ENCODE measurements at places on chromosomes 5 and 9.

DNA sequence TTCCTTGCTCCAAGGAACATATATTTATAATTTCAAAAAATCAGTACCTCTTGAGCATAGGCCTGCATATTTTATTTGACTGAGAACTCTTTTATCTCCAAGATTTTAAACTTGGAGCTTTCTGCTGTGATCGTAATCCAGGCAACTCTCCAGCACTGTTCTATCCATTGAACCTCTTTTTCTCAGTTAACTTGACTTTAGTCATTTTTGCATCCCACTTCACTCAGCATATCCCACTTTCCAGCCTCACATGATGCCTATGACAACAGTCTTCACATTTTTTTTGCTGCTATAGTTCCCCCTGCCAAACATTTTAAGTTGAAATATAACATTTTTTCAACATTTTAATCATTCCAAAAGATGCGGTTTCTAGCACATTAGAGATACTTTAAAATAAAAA is 9.1 kb upstream of the PSIP1 start:
- no peak for DNase-seq

DNA sequence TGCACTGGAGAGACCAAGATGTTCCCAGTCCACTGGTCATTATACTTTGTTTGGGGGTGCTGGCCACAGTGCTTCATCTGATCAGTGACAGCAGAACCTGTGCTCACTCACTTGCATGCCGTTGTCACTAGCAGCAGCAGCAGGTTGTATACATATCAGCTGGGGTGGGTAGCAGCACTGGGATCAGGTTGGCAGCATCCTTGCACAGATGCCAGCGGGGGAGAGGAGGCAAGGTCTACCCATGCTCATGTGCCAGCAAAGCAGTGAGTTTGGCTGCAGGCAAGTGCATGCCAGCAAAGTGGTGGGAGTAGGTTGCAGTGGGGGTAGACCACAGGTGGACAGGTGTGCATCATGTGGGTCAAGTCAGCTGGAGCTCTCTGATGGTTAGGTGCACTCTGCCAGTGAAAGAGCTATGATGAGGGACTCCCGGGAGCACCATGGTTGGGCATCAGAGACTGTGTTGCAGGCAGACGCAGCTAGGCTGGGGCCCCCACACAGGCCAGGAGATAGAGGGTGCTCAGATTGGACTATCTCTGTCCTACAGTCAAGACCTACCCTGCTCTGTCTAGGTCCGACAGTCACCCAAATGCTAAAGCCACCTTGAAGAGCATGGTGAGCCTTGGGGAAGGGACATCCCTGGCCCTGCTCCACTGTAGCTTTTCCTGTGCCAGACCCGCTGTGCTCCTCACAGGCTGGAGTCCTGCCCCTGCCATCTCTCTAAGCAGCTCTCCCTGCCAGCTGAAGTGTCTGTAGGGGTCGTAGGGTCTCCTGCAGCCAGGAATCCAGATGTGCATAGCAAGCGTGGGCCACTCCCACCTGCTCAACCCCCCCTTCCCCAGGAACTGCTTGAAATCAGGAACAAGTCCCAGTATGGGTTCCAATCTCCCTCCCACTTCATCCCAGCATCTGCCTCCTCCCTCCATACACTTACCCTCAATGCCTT is 119.8 kb downstream of the RNF180 start:
- no peak for DNase-seq

DNA sequence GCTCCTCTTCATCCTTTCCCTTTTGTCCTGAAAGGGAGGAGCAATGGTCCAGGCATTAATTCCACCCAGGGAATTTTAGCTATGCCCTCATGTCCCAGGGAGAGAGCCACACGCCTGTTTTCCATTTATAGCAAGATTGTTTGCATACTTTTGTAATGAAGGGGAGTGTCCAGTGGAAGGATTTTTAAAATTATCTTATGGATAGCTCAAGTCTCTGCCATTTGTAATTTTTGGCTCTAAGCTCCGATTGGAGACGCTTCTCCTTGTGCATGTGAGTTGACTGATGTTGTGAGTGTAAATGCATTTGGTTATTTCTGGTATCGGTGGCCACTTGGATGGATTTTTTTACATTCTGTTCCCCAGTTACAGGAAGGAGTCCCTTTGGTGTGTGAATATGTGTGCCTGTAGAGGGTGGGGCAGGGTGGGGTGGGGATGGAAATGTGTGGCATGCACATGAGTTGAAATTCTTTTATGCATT is 7.2 kb upstream of the RPL26L1 start:
- peak; percentile 54 for DNase-seq

GRCh38 chr9:125620216-125620615 is 86.8 kb downstream of the MAPKAP1 start:
- DNase-seq: no peak

GRCh38 chr5:153926201-153926600 is 112.5 kb downstream of the FAM114A2 start:
- DNase-seq: no peak

DNA sequence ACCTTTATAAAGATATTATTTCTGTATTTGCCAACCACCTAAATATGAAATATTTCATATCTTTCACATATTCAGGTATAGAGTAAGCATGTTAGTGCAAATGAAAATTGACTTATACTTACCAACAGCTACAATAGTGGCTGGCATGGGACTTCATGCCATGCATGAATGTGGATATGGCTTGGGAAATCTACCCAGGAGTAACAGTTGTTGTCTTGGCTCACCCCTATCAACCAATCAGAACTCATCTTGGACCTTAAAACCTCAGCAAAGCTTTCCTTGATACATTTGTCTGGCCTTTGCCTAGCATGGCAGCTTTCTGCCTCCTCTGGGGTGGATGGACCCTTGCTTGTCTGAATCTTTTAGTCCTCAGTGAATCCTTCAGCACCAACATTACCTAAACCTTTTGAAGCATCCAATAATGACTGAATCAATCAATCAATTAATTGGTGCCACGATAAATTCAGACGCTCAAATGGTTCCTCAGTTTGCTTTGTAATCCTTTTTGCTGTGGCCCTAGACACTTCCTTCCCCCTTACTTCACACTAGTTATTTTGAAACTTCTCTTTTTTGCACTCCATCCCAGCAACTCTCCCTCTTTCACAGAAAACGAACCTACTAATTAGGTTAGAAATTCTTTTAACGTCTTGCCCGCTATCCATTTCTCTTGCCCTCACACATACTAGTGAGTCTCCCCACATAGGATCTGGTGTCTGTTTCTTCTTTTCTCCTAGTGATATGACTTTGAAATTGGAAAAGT is 132.3 kb upstream of the ZNF608 start:
- DNase-seq: no peak

GRCh38 chr9:99220011-99220410 is 1.7 kb downstream of the ALG2 start:
- no peak for DNase-seq

DNA sequence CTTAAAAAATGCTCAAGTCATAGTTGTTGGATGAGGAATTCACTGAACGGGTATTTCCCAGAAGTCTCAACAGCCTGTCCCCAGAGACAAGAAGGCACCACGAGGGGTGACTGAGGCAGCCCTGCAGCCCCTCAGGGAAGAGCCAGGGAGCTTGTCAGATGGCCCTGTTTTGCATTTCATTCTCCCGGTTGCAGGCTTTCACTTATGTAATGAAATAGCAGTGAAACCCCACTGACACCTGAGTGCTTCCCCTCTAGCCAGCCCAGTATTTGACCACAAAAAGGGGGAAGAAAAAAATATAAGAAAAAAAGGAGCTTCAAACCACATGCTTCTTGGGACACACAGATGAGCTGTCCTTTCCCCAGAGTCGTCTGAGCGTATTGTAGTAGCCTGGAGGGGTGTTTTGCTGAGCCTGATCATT is 75.3 kb upstream of the IL12B start:
- no peak for DNase-seq

GRCh38 chr9:134371731-134372130 is 45.5 kb downstream of the RXRA start:
- no peak for DNase-seq

GRCh38 chr5:15902066-15902465 is 277.5 kb downstream of the MARCHF11 start:
- DNase-seq: no peak

DNA sequence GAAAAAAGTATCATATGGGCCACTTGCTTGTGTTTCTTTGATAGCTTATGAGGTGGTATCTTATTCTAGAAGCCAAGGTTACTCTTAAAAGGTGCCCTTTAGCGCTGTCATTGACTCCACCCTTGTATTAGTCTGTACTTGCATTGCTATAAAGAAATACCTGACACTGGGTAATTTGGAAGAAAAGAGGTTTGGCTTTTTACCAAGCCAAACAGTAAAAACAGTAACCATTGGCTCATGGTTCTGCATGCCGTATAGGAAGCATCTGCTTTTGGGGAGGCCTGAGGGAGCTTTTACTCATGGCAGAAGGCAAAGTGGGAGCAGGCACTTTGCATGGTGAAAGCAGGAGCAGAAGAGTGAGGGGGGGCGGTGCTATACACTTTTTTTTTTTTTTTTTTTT is 87.4 kb downstream of the TEK start:
- no peak for DNase-seq

Data from SW480 (cell line).